ENCODE measurements at places on chromosomes 5 and 9.

GRCh38 chr5:64147849-64148441 lies 17.7 kb upstream of the RNF180 start:
- no peak for DNase-seq

DNA sequence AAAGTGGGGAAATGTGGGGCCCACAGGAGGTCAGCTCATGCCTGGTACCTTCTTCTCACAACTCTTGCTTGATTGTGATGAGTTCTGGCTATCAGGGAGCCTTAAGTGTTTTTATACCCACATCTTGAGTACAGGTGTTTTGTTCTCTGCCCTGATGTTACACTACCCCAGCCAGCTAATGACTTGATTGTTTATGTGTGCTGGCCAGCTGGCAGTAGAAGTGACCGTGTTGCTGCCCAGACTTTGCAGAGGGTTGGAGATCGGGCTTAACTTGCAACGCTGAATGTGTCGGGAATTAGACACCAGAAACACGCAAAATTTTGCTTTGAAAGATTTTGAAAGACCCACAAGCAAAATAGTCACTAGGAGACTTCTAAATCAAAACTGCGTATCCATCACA lies 16.9 kb upstream of the ZDHHC11B start:
- DNase-seq: no peak

DNA sequence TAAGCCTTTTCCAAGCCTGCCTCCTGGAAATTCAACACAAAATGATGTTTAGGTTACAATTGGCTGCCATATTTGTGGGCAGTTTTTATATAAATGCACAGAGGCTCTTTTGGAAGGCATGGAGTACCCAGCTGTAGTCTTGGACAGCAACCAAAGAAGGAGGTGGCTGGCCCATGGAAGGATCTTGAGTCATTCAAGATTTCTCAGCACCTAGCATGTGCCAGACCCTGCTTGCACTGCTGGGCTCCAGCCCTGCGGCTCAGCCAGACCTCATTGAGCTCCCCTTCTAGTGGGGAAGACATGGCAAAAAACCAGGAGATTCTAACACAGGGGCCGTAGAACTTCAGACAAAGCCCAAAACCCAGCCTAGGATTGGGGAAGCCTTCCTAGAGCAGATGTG lies 22.1 kb downstream of the JADE2 start:
- no peak for DNase-seq

GRCh38 chr9:100549048-100549447 lies 28.8 kb upstream of the CAVIN4 start:
- no peak for DNase-seq

DNA sequence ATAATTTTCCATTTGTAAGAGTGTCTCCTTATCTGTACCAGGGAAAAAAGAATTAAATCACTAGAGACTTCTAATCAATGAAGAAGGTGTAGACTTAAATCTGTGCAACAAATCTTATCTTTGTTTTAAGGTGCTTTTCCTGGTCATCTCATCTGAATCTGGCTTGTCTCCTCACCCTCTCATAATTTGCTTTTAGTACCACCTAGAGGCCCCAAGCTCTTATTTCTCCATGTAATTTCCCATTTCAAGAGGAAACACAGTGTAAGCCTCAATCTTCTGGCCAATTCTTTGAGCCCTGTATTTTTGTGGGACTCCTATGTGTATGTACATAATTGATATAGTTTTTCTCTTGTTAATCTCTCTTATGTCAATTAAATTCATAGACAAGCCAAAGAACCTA lies 1975.3 kb upstream of the CDH6 start:
- DNase-seq: no peak

DNA sequence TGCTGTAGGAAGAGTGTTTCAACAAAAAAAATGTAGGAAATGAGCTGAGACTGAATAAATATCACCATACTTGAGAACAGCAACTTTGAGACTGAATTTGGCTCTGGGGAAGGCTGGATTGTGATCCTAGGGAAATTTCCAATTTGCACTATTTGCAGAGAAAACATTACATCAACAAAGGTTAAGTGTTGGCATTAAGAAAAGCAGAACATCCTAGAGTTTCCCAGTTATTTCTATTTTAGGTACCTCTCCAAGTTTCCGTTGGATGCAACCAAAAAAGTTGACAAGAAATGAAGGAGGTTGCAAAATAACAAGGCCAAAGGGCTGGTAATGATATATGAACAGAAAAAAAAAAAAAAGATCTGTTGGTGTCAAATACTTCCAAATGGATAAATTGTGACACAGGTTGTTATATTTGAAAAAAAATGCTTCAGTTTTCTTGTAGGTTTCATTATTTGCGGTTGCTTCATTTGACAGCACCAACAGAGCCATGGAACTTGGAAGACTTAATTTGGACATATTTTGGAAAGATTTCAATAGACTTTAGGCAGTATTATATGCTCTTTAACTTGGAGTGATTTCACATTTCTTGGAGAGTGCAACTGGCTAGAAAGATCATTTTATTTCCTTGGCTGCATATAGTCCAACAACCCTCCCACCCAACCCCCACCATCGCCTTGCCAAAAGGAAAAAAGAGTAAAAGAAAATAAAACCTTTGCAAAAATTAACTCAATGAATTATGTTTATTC lies 230.8 kb downstream of the ZNF608 start:
- DNase-seq: no peak

DNA sequence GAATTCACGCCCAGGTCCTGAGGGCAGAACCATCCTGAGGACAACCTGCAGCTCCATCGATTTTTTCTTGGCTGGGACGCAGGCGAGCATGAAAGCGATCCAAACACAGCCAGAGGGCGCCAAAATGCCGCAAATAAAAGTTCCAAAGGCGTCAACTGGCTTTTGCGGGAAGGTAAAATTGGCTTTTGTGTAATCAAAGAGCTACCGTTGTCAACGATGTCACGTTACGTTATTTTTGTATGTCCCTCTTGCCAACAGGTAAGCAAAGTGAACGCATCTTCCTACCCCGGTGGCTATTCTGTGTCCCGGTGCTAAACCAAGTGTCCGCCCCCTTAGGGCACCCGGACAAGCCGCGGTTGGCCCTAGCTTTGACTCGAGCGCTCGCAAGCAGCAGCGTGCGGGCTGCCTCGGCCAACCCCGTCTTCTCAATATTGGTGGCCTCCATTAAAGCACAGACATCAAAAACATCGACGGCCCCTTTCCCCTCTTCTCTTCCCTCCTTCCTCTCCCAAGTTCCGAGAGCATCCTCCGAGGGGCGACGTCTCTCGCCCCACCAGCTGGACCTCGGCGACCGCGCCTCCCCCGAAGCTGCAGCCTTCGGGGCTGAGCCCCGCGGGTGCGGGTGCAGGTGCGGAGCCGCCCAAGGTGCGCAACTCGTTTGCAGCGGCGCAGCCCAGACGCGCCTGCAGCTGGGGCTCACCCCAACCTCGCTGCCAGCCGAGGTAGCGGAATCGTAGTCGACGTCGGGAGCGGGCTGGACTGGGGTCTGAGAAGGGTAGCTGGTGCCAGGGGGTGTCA lies 1.1 kb upstream of the BASP1 start:
- peak; percentile 29 for DNase-seq

DNA sequence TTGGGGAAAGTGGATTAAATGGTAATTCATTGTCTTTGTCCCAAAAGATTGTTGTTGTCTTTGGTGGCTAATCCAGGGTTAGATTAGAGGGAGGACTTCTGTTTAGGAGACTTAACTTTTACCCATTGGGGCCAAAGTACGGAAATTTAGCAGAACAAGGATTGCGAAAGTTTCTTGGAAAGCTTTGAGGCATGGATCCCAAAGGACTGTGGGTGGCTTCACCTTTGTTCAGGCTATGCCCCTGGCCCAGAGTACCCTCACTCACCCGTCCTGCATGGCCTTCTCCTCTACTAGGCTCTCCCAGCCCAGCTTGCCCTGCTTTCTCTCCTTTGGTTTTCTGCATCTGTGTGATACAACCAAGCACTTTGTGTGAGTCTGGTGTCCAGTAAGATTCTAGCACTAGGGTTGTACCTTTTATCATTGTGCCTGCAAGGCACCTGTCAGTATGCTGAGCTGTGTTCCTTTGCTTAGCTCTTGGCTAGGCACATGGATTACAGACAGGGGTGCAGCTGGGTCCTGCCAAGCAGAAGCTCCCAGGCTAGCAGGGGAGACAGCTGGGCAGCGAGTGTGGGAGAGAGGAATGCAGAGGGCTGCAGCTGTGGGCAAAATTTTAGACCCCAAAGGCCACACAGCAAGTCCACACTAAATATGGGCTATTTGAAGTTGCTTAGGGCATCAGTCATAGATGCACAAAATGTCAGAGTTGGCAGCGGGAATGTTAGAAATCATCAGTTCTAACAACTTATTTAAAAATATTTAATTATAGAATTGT lies 3.2 kb downstream of the PPARGC1B start:
- DNase-seq: no peak

DNA sequence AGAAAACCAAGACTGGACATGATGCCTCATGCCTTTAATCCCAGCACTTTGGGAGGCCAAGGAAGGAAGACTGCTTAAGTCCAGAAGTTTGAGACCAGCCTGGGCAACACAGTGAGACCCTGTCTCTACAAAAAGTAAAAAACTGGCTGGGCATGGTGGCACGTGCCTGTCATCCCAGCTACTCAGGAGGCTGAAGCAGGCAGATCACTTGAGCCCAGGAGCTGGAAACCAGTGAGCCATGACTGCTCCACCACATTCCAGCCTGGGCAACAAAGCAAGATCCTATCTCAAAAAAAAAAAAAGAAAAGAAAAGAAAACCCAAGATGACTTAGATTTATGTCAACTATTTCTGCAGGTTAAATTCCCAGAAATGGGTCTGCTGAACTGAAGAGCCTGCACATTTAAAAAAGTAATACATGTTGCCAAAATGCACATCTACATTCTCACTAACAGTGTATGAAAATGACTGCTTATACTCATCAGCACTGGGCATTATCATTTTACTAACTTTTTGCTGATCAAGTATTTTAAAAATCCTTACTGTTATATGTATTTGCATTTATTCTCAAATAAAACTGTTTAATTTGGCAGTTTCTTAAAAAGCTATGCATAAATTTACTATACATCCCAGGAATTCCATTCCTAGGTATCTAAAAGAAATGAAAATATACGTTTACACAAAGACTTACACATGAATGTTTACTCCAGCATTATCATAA lies 14.3 kb downstream of the ERMP1 start:
- DNase-seq: no peak

DNA sequence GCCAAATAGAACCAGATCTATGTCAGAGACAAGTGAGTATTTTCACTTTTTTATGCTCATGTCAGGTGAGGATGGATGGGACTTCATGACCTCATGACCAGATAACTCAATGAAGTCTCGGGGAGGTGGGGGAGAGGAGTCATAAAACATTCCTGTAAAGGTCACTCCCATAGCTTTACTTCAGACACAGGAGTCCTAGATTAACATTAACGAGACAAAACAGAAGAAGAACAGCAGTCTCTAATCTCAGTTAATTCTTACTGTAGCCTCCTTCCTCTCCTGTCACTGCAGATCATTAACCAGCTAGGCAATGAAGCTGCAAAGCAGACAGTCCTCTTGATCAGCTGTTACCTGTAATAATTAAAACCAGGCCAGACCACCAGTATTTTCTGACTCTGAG lies 11.2 kb downstream of the CRHBP start:
- DNase-seq: no peak

Measured in activated naive CD4-positive, alpha-beta T cell treated with anti-CD3 and anti-CD28 coated beads, Interleukin-2, amount 50 U/mL, for 16 hours (primary cell).